ENCODE measurements at places on chromosomes 2 and 18.

DNA sequence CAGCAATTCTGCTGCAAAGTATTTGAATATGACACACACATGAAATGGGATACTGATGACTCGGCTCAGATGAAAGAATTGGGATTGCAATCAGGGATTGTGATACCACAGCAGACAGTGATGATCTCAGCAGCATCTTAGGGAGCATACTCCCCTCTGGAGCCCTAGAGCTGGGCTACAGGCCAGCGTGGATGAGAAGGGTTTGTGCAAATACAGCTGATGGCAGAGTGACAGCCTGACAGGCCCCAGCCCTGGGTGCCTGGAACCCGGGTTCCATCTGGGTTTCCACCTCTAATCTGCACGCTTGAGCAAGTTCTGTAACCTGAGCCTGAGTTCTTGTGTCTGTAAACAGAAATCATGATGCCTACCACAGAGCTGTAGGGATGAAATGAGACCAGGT is 418.0 kb downstream of the LRATD1 start:
- no peak for DNase-seq

DNA sequence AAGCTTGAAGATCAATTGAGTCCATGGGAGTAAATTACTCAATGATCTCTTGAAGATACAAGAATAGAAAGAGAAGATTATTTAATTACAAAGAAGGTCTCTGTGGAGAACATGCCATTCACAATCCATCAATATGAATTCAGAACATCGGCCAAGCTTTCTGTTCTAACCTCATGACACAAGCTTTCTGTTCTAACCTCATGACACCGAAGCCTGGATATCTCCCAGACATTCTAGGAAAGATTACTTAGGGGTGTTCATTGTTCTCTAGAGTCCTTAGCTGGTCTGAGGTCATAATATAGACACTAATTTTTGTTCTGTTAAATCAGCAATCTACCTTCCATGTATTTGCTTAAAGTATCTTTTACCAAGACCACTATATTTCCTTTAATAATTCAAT is 95.5 kb downstream of the RDH14 start:
- DNase-seq, result no peak

DNA sequence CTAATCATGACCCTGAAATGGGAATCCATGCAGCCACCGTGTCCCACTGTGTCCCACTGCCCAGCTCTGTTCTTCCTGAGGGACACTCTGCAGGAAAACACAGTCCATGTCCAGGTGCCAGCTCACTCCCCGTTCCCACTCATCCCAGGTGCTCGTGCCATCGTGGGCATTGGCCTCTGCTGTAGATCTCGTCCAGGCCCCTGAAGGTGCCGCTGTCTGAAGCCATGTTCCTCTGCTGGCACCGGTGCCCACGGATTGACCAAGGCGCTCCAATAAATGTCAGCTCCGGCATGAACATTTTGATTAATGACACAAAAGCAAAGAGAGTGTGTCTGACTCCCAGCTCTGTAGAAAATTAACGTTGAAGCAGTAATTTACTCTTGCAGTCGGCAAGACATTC is 280.1 kb upstream of the SALL3 start:
- DNase-seq, result no peak

GRCh38 chr2:71299507-71299906 is 32.1 kb upstream of the ZNF638 start:
- DNase-seq, result peak; percentile 39

- no peak for DNase-seq
These were observed 147.6 kb downstream of the SP3 start for GRCh38 chr2:173817582-173817981.

- no peak for DNase-seq
These were observed 177.3 kb downstream of the NBAS start for GRCh38 chr2:15383695-15384350.

- no peak for DNase-seq
These were observed 37.4 kb upstream of the PPP1R1C start for GRCh38 chr2:181948227-181948626.

DNA sequence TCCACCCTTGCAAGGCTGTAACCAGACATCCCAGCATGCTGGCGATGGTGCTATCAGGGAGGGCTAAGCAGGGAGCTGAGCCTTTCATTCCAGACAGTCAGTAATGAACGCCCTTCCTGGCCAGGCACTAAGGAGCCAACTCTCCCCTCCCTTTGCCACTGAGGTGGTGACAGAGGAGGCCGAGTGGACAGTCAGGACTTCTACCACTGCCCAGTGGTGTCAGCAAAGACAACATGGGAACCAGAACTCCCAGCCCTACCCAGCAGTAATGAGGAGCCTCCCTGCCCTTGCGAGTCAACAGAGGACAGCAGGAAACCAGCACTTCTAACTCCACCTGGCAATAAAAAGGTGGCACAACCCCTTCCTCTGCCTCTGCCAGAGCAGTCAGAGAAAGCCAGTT is 68.6 kb downstream of the ZAP70 start:
- DNase-seq, result no peak

All from CD4-positive, alpha-beta T cell treated with Interleukin-4 for 1 hour (primary cell).